Pancreas (tissue), 10 donors: ENCODE measurements at places on chromosomes 16 and 17.

DNA sequence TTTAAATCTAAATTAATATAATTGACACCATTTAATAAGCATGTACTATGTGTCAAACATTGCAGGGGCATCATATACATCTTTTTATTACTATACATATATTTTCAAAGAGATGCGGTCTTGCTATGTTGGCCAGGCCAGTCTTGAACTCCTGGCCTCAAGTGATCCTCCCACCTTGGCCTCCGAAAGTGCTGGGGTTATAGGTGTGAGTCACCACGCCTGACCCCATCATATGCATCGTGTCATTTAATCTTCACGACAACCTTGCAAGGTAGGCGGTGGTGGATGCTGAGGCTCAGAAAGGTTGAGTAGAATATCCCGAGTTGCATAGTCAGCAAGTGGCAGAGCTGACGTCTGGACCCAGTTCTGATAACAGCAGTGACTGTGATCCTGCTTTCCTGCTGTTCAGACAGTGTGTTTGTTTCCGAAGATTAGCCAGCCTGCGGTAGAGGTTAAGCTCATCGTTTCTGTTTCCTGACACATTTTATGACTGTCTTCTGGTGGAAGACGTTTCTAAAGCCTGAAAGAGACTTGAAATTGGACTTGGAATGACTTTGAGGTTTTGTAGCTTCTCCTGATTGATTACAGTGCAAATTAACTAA lies 316.6 kb downstream of the SNX29 start:
- H3K27me3 ChIP-seq: no peaks in the 10 kb centered on the region
- H3K27ac ChIP-seq: no peak overlapping the region
- DNase-seq: no peak
- no peaks in the 10 kb centered on the region for H3K36me3 ChIP-seq

- H3K4me1 ChIP-seq: peaks cover 21% of the 10 kb centered on the region
- no peaks in the 10 kb centered on the region for H3K36me3 ChIP-seq
- no peak overlapping the region for H3K4me3 ChIP-seq
- no peak for DNase-seq
- H3K27me3 ChIP-seq: no peaks in the 10 kb centered on the region
- H3K27ac ChIP-seq: no peak overlapping the region
Measured at GRCh38 chr16:84957792-84958191, 53.5 kb downstream of the ZDHHC7 start.

DNA sequence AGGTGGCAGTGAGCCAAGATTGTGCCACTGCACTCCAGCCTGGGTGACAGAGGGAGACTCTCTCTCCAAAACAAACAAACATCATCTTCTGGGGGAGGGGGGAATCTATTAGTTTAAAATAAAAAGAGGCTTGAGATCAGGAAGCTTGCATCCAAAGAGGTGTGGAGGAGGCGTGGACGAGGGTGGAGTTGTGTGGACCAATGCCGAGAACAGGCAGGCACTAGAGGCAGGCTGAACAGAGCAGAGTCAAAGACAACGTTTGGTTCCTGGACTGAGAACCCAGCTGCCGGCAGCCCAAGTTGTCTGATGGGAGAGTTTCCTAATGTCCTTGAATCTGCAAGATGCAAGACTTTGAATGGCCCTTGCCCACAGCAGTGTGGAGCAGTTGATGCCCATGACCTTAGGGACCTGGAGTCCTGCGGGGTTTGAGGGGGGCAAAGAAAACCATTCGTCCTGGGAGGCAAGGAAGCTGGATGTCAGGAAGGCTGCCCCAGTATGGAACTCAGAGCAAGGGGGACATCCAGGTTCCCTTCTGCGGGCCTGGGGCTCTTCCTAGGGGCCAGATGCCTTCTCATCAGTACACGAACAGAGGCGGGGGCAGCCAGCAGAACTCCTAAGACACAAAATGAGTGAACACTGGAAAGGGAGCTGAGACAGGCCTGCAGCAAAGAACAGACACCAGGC lies 9.2 kb downstream of the TBC1D16 start:
- H3K4me3 ChIP-seq: no peak overlapping the region
- H3K27me3 ChIP-seq: no peaks in the 10 kb centered on the region
- DNase-seq: peak; percentile 51

DNA sequence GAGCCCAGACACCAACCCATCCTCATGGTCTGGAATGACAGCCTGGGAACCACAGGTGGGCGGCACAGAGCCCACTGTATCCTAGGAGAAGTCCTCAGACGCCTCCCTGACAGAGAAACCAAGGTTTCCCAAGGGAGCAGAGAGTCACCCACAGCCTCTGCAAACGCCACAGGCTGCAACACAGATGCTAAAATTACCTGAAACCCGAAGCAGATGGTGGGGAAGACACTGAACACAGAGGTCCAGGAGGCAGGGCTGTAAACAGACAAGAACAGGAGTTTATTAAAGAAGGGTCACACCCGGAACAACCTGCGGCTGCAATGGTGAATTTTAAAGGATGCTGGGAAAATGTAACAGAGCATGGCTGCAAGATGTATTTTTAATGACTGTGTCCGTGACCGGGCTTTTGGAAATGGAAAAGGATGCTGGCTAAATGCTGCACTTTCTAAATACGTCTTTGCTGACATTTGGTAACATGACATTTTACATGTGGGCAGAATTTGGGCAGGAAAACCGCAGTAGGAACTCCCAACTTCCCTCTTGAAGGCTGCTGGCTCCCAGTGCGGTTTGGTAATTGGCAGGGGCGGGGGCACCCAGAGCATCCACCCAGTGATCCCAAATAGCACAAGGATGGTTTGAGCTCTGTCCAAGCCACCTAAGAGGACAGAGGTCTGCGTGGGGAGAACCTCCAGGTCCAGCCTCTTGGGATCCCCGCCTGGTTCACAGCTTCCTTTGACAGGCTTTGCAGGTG lies 13.1 kb downstream of the SLC38A8 start:
- no peak overlapping the region for H3K4me3 ChIP-seq
- H3K27ac ChIP-seq: no peak overlapping the region
- H3K36me3 ChIP-seq: no peaks in the 10 kb centered on the region
- H3K4me1 ChIP-seq: no peaks in the 10 kb centered on the region

DNA sequence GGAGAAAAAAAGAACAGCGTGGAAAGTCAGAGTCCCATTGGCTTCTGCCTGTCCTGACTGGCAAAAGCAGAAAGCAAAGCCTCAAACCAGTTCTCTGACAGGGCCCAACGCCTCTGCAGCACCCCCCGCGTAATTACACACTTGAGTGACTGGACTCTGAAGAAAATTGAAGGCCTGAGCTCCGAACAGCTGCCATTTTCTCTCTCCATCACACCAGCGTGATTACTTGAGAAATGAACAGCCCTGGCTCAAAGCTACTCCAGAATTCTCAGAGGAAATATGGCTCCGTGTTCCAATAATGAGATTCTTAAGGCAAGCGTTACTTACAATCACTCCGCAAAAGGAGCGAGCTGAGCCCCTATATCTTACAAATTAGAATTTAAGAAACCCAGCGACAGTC lies 142.7 kb upstream of the C17orf78 start:
- H3K4me3 ChIP-seq: no peak overlapping the region
- H3K27me3 ChIP-seq: no peaks in the 10 kb centered on the region
- no peaks in the 10 kb centered on the region for H3K36me3 ChIP-seq
- H3K4me1 ChIP-seq: no peaks in the 10 kb centered on the region

DNA sequence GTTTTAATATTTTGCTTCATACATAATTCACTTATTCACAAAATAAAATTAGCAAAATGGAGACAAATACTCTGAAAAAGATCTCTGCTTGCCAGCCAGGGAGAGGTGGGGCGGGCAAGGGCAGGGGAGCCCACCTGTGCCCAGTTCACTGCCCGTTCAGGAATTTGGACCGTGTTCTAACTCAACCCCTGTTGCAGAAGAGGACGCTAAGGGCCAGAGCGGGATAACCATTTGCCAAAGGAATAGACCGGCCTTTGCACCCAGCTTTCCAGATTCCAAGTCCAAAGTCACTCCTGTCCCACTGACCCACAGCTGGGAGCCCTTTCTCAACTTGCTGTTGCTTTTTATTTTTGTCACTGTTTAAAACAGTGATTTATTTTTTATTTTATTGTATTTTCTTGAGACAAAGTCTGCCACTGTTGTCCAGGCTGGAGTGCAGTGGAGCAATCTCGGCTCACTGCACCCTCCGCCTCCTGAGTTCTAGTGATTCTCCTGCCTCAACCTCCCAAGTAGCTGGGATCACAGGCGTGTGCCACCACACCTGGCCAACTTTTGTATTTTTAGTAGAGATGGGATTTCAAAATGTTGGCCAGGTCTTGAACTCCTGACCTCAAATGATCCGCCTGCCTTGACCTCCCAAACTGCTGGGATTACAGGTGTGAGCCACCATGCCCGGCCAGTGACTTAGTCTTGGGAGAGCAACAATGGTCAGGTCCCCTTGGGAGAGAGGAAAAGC lies 2.7 kb upstream of the PIEZO1 start:
- H3K27me3 ChIP-seq: no peaks in the 10 kb centered on the region
- H3K4me1 ChIP-seq: no peaks in the 10 kb centered on the region
- H3K36me3 ChIP-seq: no peaks in the 10 kb centered on the region
- no peak overlapping the region for H3K4me3 ChIP-seq

GRCh38 chr16:68802190-68802589 lies 41.1 kb upstream of the TANGO6 start:
- no peak for DNase-seq
- peaks cover 9% of the 10 kb centered on the region for H3K4me1 ChIP-seq
- H3K27ac ChIP-seq: no peak overlapping the region
- H3K27me3 ChIP-seq: no peaks in the 10 kb centered on the region
- H3K36me3 ChIP-seq: no peaks in the 10 kb centered on the region
- no peak overlapping the region for H3K4me3 ChIP-seq

DNA sequence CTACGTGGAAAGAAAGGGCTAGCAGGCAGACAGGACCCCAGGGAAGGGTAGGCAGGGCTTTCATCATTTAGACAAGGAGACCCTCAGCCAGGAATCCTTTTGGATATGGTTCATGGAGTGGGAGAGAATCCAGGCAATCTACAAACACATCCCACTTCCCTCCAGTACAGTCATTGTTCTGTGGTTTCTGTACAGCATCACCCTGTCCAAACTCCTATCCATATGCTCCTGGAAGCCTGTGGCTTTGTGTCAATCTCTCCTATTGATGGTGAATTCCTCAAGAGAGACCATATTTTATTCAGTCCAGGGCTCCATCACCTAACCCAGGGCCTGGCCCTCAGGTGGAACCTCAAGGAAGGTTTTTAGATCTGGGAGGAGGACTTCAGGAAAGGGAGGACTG lies 99.2 kb downstream of the SPACA3 start:
- H3K4me3 ChIP-seq: no peak overlapping the region
- no peaks in the 10 kb centered on the region for H3K4me1 ChIP-seq

GRCh38 chr17:4358154-4358553 lies 8.3 kb downstream of the UBE2G1 start:
- H3K4me1 ChIP-seq: peaks cover 7% of the 10 kb centered on the region
- no peak for DNase-seq
- no peak overlapping the region for H3K4me3 ChIP-seq
- no peaks in the 10 kb centered on the region for H3K27me3 ChIP-seq
- H3K27ac ChIP-seq: no peak overlapping the region
- no peaks in the 10 kb centered on the region for H3K36me3 ChIP-seq

DNA sequence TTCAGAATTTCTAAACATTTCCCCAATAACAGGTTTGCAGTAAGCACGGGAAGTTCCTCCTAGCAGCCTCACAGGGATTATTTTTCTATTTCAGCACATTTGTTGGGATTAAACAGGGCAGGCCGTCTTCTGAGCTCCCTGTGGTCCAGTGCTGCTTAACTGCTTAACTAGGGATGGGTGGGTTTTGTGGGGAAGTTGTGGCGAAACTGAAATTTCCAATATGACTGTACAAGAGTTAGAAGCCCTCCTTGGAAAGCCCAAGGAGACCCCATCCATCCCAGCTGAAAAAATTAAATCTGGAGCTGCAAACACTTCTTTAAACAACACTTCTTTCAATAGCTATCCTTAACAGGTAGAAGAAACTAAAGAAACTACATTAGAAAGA lies 22.2 kb downstream of the FAM117A start:
- no peaks in the 10 kb centered on the region for H3K27me3 ChIP-seq
- peaks cover 15% of the 10 kb centered on the region for H3K4me1 ChIP-seq
- no peak for DNase-seq
- H3K27ac ChIP-seq: peak overlapping the region; percentile 17
- no peak overlapping the region for H3K4me3 ChIP-seq

DNA sequence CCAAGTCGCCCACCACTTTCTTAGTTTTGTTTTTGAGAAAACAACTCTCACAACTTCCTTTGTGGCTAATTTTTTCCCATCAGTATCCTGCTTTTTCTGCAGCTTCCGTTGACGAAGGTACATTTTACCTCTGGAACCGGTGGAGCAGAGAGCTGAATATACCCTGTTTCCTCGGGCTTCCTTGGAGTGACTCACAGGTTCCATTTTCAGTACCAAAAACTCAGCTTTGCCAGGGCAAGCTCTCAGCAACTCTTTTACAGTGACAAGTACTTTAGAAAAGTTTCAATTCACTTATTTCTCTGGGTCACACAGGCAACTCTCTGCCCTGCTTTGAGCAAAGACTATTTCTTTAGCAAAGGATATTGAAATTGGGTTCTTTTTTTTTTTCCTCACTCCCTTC lies 318.9 kb downstream of the SNX29 start:
- DNase-seq: no peak
- H3K4me3 ChIP-seq: no peak overlapping the region
- no peaks in the 10 kb centered on the region for H3K4me1 ChIP-seq

DNA sequence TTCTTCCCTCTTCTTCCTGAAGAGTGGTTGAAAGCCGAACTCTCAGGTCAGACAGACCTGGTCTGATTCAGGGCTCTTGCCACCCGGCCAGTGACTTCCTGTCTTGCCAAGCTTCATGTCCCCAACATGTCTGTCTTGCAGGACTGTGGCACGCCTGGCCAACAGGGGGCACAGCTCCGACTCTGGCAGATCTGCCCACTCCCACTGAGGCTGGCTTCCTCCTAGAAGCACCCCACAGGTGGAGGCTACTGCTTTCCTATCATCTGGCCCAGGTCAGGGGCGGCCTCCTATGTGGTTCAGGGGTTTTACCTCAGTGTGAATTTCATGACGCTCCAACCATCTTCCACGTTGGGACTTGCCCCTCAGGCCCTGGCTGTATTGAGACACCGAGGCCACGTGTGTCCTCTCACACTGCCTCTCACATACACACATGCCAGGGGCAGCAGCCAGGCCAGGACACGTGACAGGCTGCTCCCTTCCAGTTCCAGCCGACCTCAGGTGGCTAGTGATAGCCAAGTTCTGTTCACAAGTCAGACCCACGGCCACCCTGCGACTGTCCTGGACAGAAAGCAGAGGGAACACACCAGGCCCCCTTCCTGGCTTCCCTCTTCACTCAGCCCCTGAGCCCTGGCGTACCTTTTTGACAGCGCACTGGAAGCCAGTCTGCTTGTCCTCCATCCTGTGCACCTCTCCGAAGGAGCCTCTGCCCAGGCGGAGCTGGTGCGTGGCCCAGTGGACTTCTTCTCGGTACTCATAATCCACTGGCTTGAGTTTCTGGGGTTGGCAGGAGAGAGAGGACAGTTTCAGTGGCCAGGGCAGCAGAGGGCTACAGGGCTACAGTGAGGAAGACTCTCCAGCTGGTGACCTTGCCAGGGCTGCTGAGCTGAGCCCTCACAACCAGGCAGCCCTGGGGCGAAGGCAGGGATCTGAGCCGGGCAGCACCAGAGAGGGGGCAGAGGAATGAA lies 22.6 kb upstream of the SPATA32 start:
- H3K4me3 ChIP-seq: no peak overlapping the region
- no peak overlapping the region for H3K27ac ChIP-seq
- no peaks in the 10 kb centered on the region for H3K27me3 ChIP-seq
- DNase-seq: no peak
- H3K36me3 ChIP-seq: no peaks in the 10 kb centered on the region
- H3K4me1 ChIP-seq: peaks cover 22% of the 10 kb centered on the region
